Stimulated activated CD4-positive, alpha-beta T cell treated with anti-CD3 and anti-CD28 coated beads, Interleukin-1b, Interleukin-23, amount 100 ng/mL, for 1 hour (primary cell): ENCODE measurements at places on chromosomes 16 and 17.

- no peak for DNase-seq
Observed at GRCh38 chr17:44345454-44346026, 438 bp downstream of the GRN start.

- DNase-seq = no peak
Observed at GRCh38 chr17:57294629-57295501, 38.5 kb downstream of the MSI2 start.

- DNase-seq = no peak
Observed at GRCh38 chr16:89123831-89124100, 30.1 kb downstream of the ACSF3 start.

DNA sequence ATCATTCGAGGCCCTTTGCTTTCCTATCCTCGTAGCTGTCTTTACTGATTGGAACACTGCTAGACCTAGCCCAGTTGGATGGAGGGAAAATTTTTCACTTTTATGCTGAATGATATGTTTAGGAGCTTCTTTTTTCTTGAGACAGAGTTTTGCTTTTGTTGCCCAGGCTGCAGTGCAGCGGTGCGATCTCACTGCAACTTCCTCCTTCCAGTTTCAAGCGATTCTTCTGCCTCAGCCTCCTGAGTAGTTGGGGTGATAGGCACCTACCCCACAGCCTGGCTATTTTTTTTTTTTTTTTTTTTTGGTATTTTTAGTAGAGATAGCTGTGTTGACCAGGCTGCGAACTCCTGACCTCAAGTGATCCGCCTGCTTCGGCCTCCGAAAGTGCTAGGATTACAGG lies 17.3 kb upstream of the PSMC5 start:
- DNase-seq = no peak

DNA sequence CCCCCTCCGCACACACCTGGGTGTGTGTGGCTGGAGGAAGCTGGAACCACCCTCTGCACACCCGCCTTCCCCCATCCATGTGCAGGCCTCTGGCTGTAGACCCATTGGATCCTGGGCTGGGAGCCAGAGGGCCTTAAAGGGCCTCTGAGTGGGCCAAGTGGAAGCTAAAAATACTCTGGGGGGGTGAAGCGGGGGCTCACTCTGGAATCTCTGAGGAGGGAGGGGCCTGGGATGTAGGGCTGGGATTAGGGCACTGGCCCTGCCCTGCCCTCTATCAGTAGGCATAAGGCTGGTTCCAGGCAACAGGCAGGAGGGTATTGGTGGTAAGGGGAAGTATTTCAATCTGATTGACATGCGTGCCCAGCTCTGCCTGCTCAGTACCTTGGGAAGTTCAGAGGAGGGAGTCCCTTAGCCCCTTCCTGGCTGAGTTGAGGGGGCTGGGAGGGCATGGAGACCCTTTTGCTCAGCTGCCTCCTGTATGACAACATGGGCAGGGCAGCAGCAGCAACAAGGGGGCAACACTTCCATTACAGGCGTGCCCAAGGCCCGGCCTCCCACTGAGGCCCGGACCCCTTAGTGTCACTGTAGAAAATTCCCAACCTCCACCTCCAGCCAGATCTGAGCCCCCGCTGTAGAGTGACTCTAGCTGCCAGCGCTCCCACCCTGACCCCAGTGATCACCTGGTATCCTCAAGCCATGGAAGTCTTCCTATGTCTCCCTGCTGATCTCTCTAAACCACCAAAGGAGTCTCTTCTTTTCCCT lies 5.2 kb downstream of the ITGA3 start:
- no peak for DNase-seq

DNA sequence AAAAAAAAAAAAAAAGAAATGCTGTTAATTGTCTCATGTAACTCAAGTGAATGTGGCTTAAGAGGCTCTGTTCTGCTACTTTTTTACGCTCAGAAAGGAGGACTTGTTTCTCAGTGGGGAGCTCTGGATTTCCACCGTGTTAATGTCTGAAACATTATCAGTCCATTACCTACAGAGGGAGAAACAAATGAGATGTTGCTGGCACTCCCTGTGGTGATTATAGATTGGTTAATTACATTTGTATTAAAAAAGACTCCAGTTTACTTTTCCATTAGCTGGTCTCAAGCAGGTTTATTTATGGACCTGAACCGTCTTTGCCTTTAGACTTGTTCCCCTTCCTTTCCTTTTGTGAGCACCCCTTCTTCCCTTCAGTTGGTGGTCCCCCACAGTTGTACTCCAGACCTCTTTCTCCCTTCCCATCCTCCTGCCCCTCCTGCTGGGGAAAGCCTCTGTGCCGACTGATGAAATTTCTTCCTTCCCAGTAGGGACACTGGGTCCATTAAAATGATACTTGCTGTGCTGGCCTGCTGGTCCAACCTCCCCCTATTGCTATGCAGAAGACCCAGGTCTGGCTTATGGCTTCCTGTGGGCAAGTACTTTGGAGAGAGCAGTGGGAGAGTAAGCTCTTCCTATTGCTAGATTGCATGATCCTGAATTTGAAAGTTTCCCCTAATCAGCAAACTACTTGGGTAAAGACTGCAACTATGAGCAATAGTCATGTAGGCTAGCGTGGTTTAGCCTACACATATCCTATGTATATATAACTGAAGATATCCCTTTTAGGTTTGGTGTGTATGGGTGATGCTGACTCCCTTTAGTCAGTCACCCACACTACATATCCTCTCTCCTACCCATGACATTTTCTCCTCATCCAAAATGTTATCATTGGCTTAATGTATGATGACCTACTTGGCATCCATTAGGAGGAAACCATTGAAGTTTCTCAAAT lies 8.1 kb downstream of the CDC6 start:
- no peak for DNase-seq

GRCh38 chr16:55468352-55468990 lies 10.5 kb upstream of the MMP2 start:
- no peak for DNase-seq

DNA sequence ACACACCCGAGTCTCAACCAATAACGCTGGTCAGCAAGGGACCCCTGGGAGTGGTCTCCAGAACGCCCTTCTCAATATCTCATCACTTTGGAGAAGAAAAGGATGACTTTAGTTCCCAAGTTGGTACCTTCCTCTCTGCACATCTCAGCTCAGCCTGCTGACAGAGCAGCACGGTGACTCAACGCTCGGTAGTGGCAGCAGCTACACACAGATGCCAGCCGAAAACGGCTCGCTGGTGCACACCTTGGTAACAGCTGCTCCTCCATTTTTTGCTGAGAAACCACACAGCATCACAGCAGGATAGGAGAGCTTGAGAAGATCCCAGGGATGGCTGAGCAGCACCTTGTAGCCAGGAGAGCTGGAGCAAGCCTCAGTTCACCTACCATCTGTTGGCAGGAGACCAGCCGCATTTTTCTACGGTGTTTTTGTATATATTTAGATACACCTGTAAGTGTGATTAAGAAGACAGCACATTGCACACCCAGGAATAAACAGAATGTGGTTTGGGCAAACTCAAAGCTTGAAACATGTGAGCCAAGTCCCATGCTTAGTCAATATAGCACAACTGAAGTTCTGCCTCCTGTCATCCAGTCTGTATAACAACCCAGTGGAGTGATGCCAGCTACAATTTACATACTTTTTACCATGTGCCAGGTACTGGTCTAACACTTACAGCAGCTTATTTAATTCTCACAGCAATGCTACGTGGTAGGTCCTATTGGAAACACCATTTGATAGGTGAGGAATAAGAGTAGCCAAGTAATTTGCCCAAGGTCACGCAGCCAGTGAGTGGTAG lies 83.8 kb upstream of the ERCC4 start:
- no peak for DNase-seq

DNA sequence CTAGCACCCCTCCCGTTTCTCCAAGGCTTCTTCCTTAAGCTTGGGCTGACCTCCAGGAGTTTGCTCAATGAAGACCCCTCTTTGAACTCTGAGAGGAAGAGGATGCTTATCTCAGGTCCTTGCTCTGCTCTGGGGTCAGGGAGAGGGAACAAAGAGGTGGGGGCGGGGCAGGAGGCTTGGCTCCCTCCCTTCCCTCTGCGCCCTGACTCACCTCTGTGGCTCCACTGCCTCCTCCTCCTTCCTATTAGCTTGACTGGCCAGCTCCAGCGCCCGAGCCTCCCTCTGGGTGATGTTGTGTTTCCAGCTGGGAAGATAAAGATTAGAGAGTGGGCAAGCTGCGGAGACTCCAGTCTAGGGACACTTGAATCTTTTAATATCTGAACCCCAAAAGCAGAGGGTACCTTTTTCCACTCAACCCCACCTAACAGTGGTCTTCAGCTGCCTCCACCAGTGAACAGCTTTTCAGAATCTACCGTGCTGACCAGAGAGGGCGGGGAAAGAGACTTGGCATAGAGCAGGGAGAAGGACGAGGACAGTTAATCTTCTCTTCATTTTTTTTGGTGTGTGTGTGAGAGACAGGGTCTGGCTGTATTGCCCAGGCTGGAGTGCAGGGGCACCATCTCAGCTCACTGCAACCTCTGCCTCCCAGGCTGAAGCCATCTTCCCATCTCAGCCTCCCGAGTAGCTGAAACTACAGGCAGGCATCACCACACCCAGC lies 6.7 kb downstream of the GIP start:
- DNase-seq = no peak

- DNase-seq = no peak
Observed at GRCh38 chr16:83494459-83494858, 313.3 kb upstream of the HSBP1 start.

- DNase-seq = no peak
Observed at GRCh38 chr17:75064867-75065561, 18.0 kb downstream of the KCTD2 start.

GRCh38 chr17:61361084-61361483 lies 38.6 kb upstream of the TBX2 start:
- DNase-seq = no peak
